Non-pigmented ciliary epithelial cell (primary cell): ENCODE measurements at places on chromosomes 13 and 19.

DNA sequence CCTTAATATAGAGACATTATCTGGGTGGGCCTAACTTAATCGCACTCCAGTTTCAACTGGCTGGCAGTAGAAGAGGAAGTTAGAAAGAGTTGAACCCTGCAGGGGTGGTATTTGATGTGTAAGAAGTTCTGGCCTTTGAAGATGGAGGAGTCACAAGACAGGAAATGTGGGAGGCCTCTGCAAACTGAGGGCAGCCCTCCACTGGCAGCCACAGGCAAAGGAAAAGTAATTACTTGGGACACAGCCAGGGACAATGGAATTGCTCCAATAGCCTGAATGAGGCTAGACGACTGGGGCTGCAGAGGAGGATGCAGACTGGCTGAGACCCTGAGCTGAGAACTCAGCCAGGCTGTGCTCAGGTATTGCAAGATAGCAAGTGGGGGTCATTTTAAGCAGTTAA lies 703.3 kb upstream of the ARGLU1 start:
- DNase-seq = no peak

DNA sequence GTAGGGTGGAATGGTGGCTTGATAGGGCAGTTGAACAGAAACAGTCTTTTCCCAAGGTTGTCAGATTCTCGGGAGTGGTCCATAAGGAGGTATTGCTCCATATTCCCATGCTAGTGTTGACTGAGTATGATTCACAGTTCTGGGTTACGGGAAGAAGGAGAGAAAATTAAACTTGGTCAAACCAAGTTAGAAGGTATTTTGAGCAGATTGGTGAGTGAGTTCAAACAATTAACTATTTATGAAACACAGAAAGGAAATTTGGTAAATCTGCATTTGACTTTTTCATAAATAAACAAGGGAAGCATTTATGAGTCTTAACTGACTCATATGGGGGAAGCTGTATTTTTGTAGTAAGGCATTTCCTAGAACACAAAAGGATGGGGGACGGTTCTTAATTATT lies 2419.4 kb downstream of the PCDH9 start:
- DNase-seq = no peak

GRCh38 chr13:85441364-85441763 lies 357.9 kb downstream of the SLITRK6 start:
- DNase-seq = no peak

GRCh38 chr13:73602295-73602694 lies 531.9 kb downstream of the KLF12 start:
- no peak for DNase-seq

- no peak for DNase-seq
These were observed 472.7 kb downstream of the RFC3 start for GRCh38 chr13:34290661-34291060.

- DNase-seq = no peak
These were observed 7.4 kb downstream of the CCDC122 start for GRCh38 chr13:43872181-43872580.

DNA sequence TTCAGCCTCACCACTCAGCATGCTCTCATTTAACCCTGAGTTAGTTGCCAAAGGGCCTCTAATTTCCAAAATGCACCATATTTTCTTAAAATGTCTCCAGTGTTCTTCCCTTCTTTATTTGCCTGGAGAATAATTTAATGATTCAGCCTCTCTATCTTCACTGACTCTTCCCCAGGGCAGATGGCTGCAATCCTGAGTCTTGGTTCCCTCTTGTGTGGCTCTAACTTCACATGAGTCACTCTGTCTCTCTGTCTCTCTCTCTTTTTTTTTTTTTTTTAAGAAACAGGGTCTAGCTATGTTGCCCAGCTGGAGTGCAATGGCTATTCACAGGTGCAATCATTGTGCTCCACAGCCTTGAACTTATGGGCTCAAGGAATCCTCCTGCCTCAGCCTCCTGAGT lies 251.4 kb downstream of the VWA8 start:
- no peak for DNase-seq

GRCh38 chr19:27822336-27822735 lies 1390.6 kb downstream of the UQCRFS1 start:
- DNase-seq = no peak

DNA sequence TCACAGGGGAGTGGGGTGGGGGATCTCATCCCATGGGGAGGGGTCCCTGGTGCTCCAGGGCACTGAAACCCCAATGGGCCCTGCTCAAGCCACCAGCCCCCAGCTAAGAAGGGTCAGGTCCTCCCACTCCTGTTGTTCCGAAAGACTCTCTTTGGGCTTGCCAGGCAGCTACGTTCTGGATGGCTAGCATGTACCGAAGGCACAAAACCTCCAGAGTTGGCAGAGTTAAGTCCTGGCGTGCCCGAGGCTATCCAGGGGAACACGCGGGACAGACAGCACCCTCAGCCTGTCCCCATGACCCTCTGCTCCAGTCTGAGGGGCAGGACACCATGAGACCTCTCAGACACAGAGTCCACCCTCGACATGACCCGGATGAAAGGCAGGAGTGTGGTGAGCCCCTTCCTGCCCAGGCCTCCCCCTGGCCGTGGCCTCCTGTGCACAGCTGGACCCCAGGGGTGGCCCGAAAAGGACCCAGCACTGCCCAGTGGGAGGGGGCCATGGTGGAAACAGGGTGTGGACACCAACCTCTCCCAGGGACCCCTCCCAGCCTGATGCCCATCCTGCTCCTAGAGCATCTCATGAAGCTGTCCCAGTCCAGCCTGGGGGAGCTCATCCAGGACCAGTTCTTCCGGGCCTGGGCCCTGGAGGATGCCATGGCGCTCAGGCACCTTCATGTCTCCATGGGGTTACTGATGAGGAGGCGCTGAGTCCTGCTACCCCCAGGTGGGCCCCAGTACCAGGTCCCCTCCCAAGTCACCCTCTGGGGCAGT lies 53.0 kb upstream of the TPM4 start:
- DNase-seq = no peak

DNA sequence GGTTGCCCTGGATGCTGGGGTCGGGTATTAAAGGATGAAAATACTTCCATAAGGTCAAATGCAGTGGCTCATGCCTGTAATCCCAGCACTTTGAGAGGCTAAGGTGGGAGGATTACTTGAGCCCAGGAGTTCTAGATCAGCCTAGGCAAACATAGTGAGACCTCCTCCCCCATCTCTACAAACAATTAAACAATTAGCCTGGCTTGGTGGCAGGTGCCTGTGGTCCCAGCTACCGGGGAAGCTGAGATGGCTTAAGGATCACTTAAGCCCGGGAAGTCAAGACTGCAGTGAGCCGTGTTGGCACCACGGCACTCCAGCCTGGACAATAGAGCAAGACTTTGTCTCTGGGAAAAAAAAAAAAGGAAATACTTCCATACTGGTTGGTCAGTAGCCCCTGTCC lies 1.5 kb downstream of the KLK11 start:
- no peak for DNase-seq

- DNase-seq = no peak
These were observed 4.8 kb upstream of the ZNF653 start for GRCh38 chr19:11510444-11510843.
